ENCODE measurements at places on chromosomes 7 and 10.
A peak's percentile ranks its signal among the peaks of the same experiment; 100 is the strongest.

GRCh38 chr7:111029141-111029572, 61.8 kb upstream of the LRRN3 start:
- no peak for DNase-seq

DNA sequence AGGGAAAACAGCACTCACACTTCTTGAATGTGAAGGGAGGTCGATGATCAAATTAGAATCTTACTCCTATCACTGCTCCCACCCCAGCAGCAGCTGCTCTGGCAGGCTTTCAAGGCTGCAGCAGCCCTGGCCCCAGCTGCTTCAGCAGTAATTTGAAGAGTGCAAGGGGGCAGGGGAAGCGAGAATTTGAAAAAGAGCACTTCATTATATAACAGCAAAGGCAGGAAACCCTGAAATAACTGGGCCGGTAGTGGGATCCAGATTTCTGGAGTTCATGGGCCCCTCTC, 44.9 kb downstream of the MYPN start:
- DNase-seq, result no peak

DNA sequence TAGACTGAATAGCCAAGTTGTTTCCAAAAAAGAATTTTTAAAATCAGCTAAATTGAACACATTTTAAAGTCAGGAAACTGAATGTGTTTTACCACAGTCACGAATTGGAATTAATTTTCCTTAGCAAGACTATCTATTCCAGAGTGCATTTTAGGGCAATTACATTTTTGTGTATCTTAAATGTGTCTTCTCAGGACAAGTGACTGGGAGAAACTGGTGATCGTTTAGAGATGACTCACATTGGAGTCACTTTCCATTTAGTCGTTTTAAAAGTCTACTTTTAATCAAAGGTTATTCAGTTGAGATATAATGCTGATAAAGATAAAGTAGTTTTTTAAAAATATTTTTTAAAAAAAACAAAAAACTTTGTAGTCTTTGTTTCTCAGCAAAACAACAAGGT, 191.7 kb upstream of the SLC26A5 start:
- no peak for DNase-seq

- DNase-seq, result no peak
Measured at GRCh38 chr10:84696610-84697009, 368.2 kb downstream of the CCSER2 start.

DNA sequence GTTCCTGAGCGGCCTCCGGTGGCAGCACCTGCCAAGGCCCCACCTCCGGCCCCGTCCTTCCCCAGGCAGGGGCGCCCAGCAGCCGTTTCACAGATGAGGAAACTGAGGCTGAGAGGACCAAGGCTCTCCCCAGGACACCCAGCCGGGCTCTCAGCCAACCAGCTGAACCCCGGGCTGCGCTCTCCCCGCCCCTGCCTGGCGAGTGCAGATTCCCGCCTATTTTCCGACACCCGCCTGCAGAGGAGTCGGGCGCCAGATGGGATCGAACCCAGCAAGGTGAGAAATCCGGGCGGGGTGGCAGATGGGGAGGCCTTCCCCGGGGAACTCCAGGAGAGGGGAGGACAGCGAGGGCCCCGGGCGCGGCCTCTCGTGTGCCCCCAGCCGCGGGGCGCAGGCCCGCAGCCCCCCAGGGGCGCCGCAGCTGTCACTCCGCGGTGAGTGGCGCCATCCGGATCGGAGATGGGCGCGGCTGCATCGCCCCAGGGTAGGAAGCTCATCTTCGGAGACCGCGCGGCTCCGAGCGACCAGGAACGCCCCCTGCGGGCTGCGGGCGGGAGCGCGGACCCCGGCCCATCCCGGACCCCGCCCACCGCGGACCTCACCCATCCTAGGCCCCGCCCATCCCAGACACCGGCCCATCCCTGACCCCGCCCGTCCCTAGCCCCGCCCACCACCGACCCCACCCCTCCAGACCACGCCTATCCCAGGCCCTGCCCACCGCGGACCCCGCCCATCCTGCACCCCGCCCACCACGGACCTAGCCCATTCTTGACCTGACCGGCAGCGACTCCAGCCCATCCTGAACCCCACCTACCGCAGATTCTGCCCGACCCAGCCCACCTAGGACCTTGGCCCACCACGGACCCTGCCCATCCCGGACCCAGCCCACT, 90.3 kb downstream of the MICALL2 start:
- no peak for DNase-seq

DNA sequence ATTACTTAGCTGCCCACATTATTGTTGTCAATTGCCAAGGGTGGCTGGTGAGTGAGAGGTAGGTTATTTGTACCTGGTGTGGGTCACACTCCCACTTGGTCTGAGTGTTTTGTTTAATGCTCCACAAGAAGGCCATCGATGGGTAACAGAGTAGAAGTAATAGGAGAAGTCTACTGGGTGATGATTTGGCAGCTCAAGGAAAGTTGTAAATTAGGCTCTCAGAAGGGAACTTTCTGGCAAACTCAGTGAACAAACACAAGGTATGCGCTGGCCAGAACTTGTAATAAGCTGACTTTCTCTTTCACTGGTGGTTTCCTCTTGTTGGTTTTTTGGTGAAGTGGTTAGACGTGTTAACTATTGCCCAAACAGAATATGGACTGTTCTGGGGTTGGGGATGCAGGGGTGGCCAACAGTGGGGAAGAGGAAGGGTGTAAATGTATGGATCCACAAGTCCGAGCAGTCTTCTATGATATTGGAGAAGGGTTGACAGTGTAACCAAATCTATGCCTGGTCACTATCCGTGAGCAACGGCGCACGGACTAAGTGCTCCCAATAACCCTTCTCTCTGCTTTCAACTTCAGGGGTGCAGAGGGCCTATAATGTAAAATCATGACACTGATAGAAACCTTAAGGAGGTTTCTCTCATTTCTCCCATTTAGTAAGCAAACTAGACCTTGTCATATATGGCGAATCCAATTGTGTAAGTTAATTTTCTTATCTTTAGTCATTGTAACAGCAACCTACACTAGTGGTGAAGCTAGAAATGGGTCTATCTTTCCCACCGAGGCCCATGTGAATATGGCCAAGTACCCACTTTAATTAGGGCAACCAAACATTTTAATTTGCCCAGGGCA, 212.8 kb downstream of the PTEN start:
- DNase-seq, result no peak

DNA sequence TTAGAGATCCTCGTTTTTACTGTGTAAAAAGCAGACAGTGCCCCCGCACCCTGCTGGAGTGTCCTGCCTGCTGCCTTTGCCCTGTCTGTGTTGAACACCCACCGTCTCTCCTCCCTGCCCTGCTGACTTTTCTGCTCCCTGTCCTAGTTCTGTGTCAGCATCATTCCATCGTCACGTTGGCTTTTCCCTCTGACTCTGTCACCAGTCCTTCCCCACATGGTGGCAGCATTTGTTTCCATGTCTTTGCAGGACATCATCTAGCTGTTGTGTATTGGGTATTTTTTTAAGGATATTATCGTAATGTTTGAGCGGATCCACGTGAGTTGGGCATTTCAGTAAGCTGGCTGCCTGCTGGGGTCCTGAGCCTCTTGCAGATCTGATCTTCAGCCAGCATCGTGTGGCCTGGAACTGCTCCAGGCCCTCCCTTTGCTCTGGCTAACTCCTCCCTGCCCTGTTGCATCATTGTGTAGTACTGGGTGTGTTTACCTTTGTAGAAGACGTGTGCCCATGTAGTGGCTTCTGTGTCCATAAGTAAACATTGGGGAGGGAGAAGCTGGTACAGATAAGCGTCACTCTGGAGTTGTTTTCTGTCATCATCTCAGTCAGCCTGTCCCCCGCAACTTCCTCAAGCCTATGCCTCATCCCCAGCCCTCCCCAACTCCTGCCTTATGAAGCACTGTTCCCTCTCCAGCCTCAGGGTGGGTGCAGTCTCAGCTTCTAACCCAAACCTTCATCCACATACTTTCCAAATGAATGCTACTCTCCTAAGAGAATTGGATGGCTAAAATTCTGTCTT, 44.3 kb downstream of the TRRAP start:
- DNase-seq, result no peak

DNA sequence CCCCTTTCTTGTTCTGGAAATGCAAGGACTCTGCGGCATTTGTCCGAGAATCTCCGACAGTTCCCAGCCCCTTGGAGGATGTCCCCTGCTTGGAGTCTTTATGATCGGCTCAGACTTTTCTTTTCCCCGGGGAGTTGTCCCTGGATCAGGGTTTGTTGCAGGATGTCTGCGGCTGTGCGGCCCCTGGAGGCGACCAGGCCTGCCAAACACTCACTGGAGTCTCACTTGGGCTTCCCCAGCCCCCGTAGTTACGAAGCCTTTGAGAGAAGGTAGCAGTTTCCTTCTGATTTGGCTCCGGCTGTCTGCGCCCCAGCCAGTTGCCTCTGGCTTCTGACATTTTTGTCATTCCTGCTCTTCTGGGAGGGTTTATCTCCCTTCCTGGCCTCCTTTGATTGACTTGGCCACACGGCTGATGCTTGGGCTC, 16.1 kb downstream of the COL26A1 start:
- no peak for DNase-seq

GRCh38 chr10:101817337-101818118, 716 bp downstream of the OGA start:
- DNase-seq, result no peak

- DNase-seq, result no peak
Measured at GRCh38 chr7:30170476-30171205, 35.9 kb downstream of the MTURN start.

DNA sequence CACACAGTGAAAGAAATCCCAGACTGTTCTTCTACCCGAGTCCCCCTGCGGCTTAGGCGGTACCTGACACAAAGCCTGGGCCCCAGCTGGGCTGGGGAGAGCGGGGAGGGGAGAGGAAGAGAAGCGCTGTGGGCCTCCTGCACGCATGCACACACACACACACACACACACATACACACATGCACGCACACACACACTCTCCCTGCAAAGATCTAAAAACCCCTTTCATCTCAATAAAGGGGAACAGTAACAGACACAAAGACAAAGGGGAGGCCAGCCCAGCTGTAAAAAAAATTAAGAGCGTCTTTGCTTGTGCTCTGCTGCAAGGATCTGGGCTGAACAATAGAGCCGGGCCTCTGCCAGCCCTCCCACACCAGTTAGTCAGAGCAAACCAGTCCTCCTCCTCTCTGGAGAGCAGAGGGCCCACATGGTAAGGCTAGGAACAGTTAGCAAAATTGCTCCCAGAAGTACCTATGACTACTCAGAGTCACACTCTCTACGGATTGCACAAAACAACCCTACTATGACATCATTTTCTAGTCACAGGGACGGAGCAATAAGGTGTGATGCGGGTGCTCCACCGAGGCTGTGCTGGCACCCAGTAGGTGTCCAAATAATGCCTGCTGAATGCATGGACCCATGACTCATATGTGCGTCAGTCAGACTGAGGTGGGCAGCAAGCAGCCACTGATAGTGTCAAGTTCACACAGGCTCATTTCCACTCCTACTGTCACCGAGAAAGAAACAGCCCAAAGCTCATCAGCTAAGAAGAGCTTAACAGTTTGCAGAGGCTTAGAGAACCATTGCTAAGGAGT, 9.2 kb downstream of the ITPRIP start:
- DNase-seq, result peak; percentile 79

GRCh38 chr10:132142396-132143161, 44.2 kb upstream of the DPYSL4 start:
- no peak for DNase-seq

Data from stimulated activated CD8-positive, alpha-beta memory T cell treated with anti-CD3 and anti-CD28 coated beads, Interleukin-4, amount 100 ng/mL, for 4 hours (primary cell).